ENCODE measurements at places on chromosomes 5 and 9.

GRCh38 chr9:135950135-135950682 is 11.0 kb downstream of the UBAC1 start:
- H3K27ac ChIP-seq, result peak overlapping the region; percentile 35
- H3K4me3 ChIP-seq, result no peak overlapping the region
- H3K4me1 ChIP-seq, result peaks cover 13% of the 10 kb centered on the region
- DNase-seq, result no peak
- peaks cover 29% of the 10 kb centered on the region for H3K36me3 ChIP-seq
- H3K27me3 ChIP-seq, result no peaks in the 10 kb centered on the region

GRCh38 chr9:95131023-95131943 is 186.2 kb downstream of the FANCC start:
- peaks cover 60% of the 10 kb centered on the region for H3K4me1 ChIP-seq
- no peaks in the 10 kb centered on the region for H3K27me3 ChIP-seq
- H3K27ac ChIP-seq, result peak overlapping the region; percentile 62
- H3K4me3 ChIP-seq, result peak overlapping the region; percentile 66
- no peaks in the 10 kb centered on the region for H3K36me3 ChIP-seq
- DNase-seq, result no peak

GRCh38 chr5:126384985-126385384 is 38.2 kb upstream of the GRAMD2B start:
- H3K4me3 ChIP-seq, result no peak overlapping the region
- no peaks in the 10 kb centered on the region for H3K27me3 ChIP-seq
- peaks cover 5% of the 10 kb centered on the region for H3K4me1 ChIP-seq
- H3K36me3 ChIP-seq, result peaks cover 3% of the 10 kb centered on the region

DNA sequence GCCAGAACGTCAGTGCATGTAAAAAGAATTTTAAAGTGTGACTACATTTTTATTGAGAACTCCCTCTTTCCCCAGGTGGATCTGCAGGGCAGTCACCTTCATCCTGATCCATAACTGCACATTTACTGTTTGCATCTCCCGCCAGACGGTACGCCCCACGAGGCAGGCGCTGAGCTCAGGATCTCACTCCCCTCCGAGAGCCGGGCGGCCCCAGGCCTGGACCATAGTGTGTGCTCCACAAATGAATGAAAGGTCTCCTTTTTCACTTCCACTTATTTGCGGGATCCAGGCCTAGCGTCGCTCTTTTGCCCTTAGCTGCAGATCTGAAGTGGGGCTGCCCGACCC is 378 bp downstream of the DROSHA start:
- H3K4me3 ChIP-seq, result peak overlapping the region; percentile 98
- peaks cover 27% of the 10 kb centered on the region for H3K4me1 ChIP-seq
- no peaks in the 10 kb centered on the region for H3K27me3 ChIP-seq
- peak overlapping the region; percentile 91 for H3K27ac ChIP-seq
- H3K36me3 ChIP-seq, result peaks cover 32% of the 10 kb centered on the region

DNA sequence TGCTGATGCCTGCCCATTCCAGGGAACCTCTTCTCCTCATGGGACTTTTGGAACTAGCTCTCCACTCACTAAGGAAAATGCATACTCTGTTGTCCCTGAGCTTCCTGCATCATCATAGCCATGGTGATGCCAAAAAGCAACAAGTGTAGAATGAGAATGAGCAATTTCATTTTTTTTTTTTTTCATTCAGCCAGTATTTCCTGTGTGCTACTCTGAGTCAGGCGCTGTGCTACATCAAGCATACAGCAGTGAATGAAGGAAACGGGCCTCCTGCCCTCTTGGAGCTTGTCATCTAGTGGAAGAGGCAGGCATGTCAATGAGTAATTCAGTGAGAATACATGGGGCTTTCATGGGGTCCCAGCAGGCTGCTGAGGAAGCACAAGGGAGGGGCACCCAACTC is 483.1 kb downstream of the BNC2 start:
- no peaks in the 10 kb centered on the region for H3K27me3 ChIP-seq
- no peak overlapping the region for H3K27ac ChIP-seq
- no peak for DNase-seq
- no peak overlapping the region for H3K4me3 ChIP-seq

GRCh38 chr5:53318303-53318702 is 162.1 kb upstream of the FST start:
- H3K36me3 ChIP-seq, result no peaks in the 10 kb centered on the region
- H3K27me3 ChIP-seq, result no peaks in the 10 kb centered on the region
- DNase-seq, result no peak

DNA sequence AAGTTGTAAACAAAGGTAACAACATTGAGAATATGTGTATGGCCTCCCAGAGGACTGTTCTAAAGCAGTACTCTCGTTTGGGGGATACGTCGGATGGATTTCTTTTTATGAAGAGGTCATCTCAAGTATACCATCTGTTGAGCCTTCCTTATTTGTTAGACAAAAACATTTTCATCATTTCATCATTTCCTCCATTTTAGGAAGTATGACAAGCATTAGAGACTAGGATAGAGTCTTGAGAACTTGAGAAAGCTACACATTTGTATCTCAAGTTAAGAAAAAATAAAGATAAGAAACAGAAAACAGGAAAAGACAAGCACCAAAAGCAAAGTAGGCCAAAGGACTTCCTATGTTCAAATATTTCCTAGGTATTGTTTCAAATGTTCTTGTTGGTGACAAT is 307.0 kb downstream of the EFNA5 start:
- no peak for DNase-seq
- H3K27me3 ChIP-seq, result no peaks in the 10 kb centered on the region
- no peak overlapping the region for H3K4me3 ChIP-seq
- no peak overlapping the region for H3K27ac ChIP-seq
- peaks cover 26% of the 10 kb centered on the region for H3K4me1 ChIP-seq

DNA sequence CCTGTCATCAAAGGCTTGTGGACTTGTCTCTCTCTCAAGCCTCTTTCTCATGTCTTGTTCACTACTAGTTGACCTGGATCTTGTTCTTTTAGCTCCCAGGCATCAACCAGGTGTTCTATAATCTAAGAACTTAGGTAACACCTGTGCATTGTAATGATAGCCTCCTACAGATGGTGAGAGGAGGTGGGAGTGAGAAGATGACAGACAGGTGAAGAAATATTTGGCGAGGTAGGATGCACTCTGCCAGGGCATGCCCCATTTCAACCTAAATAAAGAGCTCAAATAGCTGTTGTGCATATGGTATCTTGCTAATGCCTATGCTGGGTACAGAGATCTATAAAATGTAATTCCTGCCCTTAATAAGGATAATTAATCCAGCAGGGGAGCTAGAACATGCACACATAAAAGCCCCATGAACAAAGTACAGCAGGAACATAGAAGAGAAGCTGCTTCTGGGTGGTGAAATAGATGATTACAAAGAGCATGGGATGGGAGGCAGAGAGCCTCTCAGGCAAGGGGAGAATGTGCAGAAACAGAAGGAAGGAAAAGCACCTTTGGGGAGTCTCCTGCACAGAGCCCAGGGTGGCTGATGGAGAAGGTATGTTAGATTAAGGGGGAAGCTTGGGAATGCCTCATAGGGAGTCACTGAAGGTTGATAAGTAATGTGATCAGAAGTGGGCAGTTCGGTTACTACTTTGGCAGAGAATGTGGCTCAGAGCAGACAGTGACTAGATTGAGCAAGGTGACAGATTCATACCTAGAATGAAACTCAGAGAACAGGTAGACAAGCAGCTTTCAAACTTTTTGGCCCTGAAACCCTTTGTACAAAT is 28.0 kb upstream of the PLIN2 start:
- peak overlapping the region; percentile 52 for H3K27ac ChIP-seq
- H3K4me1 ChIP-seq, result peaks cover 12% of the 10 kb centered on the region
- H3K27me3 ChIP-seq, result no peaks in the 10 kb centered on the region
- H3K36me3 ChIP-seq, result no peaks in the 10 kb centered on the region
- DNase-seq, result no peak

GRCh38 chr5:39419796-39420195 is 5.0 kb downstream of the DAB2 start:
- peaks cover 49% of the 10 kb centered on the region for H3K4me1 ChIP-seq
- no peak overlapping the region for H3K4me3 ChIP-seq
- no peak overlapping the region for H3K27ac ChIP-seq

DNA sequence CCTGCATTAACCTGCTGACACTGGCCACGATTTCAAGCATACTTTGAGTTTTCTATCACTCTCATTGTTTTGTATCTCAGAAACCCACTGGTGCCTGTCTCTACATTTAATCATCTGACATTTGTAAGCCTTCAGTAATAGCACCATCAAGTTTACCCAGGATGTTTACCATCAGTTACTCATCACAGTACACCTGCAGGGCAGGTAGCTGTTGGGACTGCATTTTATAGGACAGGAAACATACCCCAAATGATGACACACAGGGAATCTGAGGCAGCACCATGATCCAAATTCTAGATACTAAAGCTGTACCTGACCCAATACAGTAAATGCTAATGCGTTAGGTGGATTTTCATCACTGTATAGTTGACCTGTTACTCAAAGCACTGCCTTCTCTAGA is 114.2 kb downstream of the FEM1C start:
- H3K27me3 ChIP-seq, result no peaks in the 10 kb centered on the region
- H3K36me3 ChIP-seq, result no peaks in the 10 kb centered on the region
- H3K4me1 ChIP-seq, result peaks cover 18% of the 10 kb centered on the region
- H3K4me3 ChIP-seq, result no peak overlapping the region

DNA sequence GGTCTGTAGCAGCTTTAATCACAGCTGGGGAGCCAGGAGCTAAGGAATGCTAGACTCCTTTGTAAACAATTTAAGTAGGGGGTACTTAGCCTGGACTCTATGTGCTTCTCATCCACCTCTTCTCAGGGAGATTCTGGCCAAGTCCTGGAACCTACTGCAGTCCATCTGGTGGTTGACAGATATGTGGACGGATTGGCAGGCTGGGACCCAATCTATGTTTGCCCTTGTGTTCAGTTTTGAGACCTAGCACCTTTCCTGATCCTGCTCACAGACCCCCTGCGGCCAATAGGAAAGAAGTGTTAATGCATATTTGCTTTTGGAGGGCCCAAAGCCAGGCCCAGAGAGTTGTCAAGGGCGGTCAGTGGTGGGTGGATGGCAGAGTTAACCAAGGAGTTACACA is 6.4 kb downstream of the SLC22A5 start:
- no peak overlapping the region for H3K27ac ChIP-seq
- H3K27me3 ChIP-seq, result no peaks in the 10 kb centered on the region
- H3K4me3 ChIP-seq, result no peak overlapping the region
- H3K4me1 ChIP-seq, result peaks cover 32% of the 10 kb centered on the region
- no peak for DNase-seq

- H3K4me1 ChIP-seq, result no peaks in the 10 kb centered on the region
- no peaks in the 10 kb centered on the region for H3K36me3 ChIP-seq
- no peak for DNase-seq
- H3K27ac ChIP-seq, result no peak overlapping the region
Observed at GRCh38 chr9:73426269-73426668, 274.6 kb downstream of the ANXA1 start.

GRCh38 chr9:23663536-23663935 is 162.5 kb downstream of the ELAVL2 start:
- no peaks in the 10 kb centered on the region for H3K4me1 ChIP-seq
- no peak overlapping the region for H3K4me3 ChIP-seq
- no peaks in the 10 kb centered on the region for H3K27me3 ChIP-seq
- no peak overlapping the region for H3K27ac ChIP-seq

GRCh38 chr5:32301891-32302290 is 10.8 kb downstream of the MTMR12 start:
- peaks cover 17% of the 10 kb centered on the region for H3K36me3 ChIP-seq
- no peak overlapping the region for H3K4me3 ChIP-seq
- H3K4me1 ChIP-seq, result peaks cover 42% of the 10 kb centered on the region
- no peaks in the 10 kb centered on the region for H3K27me3 ChIP-seq
- H3K27ac ChIP-seq, result no peak overlapping the region
- DNase-seq, result no peak

DNA sequence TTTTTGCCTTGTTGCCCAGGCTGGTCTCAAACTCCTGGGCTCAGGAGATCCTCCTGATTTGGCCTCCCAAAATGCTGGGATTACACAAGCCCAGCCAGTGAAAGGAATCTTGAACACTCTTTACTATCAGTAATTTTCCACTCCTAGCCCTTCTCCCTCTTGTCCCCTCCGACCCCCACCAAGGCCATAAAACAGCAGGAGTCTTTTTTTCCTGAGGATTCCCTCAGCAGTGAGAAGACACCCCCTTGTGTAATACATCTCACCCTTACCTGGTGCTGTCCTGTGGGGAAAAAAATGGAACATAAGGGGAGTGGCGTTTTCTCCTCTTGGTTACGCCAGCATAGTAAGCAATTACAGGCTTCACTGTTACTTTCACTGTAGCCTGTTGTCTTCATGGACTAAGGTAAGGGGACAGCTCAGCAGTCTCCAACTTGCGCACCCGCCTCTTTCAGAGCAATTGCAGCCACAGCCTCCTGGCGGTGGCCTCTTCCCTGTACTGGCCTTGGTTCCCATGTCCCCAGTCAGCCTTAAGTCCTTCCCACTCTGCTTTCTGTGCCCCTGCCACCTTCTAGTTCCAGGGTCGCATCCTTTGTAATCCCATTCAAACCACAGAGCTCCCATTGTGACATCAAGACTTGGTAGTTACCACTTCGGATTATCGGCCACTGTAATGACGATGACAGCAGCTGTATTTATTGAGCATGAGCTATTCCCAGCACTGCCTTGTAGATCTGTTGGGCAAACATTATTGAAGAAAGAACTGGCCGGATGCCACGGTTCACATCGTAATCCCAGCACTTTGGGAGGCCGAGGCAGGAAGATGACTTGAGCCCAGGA is 10.0 kb downstream of the NAIF1 start:
- no peak overlapping the region for H3K27ac ChIP-seq
- no peak for DNase-seq
- no peaks in the 10 kb centered on the region for H3K36me3 ChIP-seq
- no peak overlapping the region for H3K4me3 ChIP-seq
- no peaks in the 10 kb centered on the region for H3K27me3 ChIP-seq
- peaks cover 26% of the 10 kb centered on the region for H3K4me1 ChIP-seq

GRCh38 chr5:140253985-140254384 is 48.9 kb downstream of the PFDN1 start:
- H3K27me3 ChIP-seq, result no peaks in the 10 kb centered on the region
- DNase-seq, result no peak
- no peak overlapping the region for H3K27ac ChIP-seq
- H3K36me3 ChIP-seq, result peaks cover 25% of the 10 kb centered on the region
- H3K4me3 ChIP-seq, result no peak overlapping the region
